T-helper 2 cell treated with Interferon-gamma antibody and Interleukin-4, amounts not matched to agents 5 μg/mL and 100 μg/mL, for 36 hours (primary cell): ENCODE measurements at places on chromosomes 1 and 21.
A peak's percentile ranks its signal among the peaks of the same experiment; 100 is the strongest.

DNA sequence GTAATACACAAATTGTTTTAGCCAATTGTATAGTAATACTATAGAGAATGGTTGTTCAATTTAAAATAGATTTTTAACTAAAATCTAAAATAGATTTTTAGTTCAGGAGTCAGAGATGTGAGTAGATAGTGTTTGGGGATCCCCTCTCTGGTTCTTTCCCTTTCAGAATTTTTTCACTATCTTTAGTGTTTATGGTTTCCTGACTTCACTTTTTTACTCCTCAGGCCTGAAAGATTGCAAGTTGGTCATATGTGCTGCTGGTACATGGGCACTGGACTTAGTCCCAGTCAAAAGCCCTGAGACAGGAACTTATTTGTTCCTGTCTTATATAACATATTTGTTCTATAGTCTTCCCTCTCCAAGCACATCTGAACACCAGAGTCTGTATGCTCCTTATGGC is 96.8 kb upstream of the ATP1B1 start:
- H3K27ac ChIP-seq, result no peak overlapping the region
- no peaks in the 10 kb centered on the region for H3K36me3 ChIP-seq
- no peak overlapping the region for H3K4me3 ChIP-seq
- H3K4me1 ChIP-seq, result no peaks in the 10 kb centered on the region

DNA sequence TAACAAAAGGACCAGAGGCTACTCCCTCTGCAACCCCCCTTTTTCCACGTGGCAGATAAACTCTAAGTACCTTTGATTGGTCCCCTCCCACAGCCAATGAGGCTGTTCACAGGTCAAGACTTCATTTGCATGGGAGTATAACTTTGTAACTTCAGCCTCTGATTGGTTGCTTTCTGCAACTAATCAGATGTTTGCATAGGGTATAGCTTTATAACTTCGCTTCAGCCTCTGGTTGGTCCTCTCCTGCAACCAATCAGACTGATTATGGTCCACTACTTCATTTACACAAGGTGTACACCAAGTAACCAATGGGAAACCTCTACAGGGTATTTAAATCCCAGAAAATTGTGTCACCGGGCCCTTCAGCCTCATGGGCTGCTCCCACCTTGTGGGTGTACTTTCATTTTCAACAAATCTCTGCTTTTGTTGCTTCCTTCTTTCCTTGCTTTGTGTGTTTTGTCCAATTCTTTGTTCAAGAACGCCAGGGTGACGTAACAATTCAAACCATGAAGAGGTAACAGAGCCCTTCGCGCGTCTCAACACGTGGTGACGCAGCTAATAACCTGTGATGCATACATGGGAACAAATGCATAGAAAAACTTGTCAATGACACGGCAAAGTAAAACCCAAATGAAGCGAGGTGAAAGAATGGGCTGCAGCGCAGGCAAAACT is 47.2 kb downstream of the VPS26C start:
- no peak for DNase-seq
- H3K27me3 ChIP-seq, result no peaks in the 10 kb centered on the region
- peak overlapping the region; percentile 94 for H3K27ac ChIP-seq
- peaks cover 39% of the 10 kb centered on the region for H3K36me3 ChIP-seq
- H3K4me1 ChIP-seq, result peaks cover 31% of the 10 kb centered on the region
- H3K4me3 ChIP-seq, result peak overlapping the region; percentile 83

DNA sequence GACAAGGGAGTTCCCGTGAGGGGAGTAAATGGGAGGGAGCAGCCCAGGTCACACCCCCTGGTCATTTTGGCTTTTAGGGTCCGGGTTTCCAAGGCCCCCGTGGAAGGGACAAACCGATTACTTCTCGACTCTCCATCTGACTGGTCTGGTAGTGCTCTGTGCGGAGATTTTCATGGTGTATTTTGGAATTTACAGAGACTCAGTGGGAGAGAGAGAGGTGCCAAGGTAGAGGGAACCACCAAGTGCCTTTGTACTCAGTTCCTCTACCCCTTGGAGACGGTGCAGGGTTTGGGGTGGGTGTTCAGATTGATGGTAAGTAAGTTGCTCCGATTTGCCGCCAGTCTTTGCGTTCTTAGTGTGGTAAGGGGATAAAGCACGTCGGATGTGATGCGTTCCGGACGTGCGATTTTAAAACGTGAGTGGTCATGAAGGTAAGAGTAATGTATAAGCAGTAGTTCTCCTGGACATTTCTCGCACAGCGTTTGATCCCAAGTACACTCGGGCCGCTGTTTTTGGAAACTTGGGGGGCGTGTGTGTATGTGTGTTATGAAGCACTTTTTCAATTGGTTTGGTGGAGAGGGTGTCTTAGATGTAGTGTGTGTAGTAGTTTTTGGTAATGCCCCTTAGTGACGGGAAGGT is 682 bp downstream of the SUCO start:
- peak overlapping the region; percentile 95 for H3K27ac ChIP-seq
- peak overlapping the region; percentile 95 for H3K4me3 ChIP-seq
- H3K36me3 ChIP-seq, result peaks cover 7% of the 10 kb centered on the region
- H3K4me1 ChIP-seq, result peaks cover 39% of the 10 kb centered on the region
- DNase-seq, result peak; percentile 33

- no peak overlapping the region for H3K4me3 ChIP-seq
- no peaks in the 10 kb centered on the region for H3K36me3 ChIP-seq
- H3K4me1 ChIP-seq, result peaks cover 1% of the 10 kb centered on the region
- H3K27me3 ChIP-seq, result peaks cover 75% of the 10 kb centered on the region
- no peak overlapping the region for H3K27ac ChIP-seq
Measured at GRCh38 chr1:28139025-28139712, 37.3 kb downstream of the PTAFR start.

GRCh38 chr21:34926803-34927467 is 122.2 kb downstream of the RUNX1 start:
- DNase-seq, result no peak
- H3K36me3 ChIP-seq, result peaks cover 60% of the 10 kb centered on the region
- H3K27me3 ChIP-seq, result no peaks in the 10 kb centered on the region
- H3K4me1 ChIP-seq, result peaks cover 62% of the 10 kb centered on the region
- H3K27ac ChIP-seq, result peak overlapping the region; percentile 22

DNA sequence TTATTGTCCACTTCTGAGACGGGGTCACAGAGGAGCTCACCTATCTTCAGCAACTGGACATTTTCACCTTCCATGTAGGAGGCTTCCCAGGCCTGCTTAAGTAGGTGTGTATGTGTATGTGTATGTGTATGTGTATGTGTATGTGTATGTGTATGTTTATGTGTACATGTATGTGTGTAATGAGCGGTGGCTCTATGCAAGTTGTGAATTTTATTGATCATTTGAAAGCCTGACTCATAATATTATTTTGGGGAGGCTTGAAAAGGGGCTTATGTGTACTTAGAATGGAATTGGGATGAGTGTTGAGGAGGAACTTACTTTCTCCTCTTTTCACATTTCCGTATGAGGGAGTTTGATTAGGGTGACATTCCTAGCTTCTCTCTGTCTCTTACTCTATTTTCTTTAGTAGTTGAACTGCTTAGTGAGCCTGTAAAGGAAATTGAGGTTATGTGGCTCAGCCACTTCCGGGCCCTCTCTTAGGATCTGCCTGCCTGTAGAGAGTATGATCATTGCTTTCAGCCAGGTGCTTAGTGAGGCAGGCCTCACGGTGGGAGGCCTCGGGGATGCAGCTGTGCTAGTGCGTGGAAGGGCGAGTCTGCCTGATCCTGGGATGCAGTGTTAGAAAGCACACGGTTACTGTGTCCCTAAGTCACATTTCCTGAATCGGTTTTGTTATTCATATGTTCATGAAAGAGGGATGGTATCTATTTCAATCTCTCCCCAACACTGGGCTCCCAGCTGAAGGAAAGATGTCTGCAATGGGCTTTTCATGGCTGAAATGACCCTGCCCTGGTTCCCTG is 61.0 kb downstream of the IER5 start:
- peaks cover 3% of the 10 kb centered on the region for H3K36me3 ChIP-seq
- peaks cover 48% of the 10 kb centered on the region for H3K4me1 ChIP-seq
- no peaks in the 10 kb centered on the region for H3K27me3 ChIP-seq
- H3K4me3 ChIP-seq, result peak overlapping the region; percentile 74
- H3K27ac ChIP-seq, result peak overlapping the region; percentile 89

DNA sequence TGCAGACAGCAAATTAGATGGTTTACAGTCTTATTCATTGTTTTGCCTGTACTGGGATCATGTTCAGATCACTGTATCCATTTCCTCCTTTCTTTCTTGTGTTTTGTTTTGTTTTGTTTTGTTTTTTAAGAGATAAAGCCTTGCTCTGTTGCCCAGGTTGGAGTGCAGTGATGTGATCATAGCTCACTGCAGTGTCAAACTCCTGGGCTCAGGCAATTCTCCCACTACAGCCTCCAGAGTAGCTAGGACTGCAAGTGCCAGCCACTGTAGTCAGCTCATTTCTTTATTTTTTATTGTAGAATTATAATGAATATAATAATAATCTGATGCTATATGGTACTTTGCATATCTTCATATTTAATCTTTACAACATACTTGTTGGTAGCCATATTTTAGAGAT is 403.7 kb upstream of the B3GALT2 start:
- no peak overlapping the region for H3K27ac ChIP-seq
- H3K36me3 ChIP-seq, result no peaks in the 10 kb centered on the region

DNA sequence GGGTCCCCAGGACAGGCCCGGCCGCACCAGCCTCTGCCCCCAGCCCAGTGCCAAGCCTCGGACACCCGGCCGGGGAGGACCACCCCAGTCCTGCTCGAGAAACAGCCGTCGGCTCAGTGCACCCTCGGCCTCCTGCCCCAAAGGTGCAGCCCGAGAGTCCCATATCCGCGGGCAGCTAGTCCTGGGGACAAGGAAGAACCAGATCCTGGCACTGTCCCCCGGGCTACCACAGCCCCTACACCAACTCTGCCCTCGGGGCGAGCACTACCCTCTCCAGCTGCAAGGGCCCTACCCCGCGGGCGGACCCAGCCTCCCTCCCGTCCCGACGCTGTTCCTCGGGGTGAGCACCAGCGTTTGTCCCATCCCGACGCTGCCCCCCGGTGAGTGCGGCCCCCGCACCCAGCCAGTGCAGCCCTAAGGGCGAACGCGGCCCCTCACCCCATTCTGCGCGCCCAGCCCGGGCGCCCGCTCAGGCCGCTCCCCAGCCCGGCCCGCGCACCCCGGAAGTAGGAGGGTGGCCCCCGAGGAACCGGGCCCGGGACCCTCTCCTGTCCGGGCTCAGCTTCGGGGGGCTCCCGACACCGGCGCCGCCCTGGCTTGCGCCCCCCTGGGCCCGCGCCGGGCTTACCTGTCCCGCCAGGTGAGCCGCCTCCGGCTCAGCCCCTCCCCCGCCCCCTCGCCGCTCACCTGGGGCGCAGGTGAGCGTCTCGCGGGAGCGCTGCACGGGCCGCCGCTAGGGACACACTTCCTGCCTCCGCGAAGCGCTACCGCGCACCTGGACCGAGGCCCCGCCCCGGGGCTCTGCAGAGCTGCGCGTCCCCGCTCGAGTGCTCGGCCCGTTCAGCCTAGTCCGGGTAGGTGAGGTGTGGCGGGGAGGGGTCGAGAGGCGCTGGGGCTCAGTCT is at the start of gene KDF1:
TSS of gene KDF1 (minus strand) at position 747 of the 903 bp plus-strand sequence. CDS start 8,088 bp downstream, outside the sequence.
- H3K27ac ChIP-seq, result no peak within 1 kb of the TSS
- H3K27me3 ChIP-seq, result peaks cover 63% of the 10 kb centered on the region
- peaks cover 4% of the 10 kb centered on the region for H3K4me1 ChIP-seq
- DNase-seq, result peak; percentile 5
- H3K36me3 ChIP-seq, result no peaks in the 10 kb centered on the region

DNA sequence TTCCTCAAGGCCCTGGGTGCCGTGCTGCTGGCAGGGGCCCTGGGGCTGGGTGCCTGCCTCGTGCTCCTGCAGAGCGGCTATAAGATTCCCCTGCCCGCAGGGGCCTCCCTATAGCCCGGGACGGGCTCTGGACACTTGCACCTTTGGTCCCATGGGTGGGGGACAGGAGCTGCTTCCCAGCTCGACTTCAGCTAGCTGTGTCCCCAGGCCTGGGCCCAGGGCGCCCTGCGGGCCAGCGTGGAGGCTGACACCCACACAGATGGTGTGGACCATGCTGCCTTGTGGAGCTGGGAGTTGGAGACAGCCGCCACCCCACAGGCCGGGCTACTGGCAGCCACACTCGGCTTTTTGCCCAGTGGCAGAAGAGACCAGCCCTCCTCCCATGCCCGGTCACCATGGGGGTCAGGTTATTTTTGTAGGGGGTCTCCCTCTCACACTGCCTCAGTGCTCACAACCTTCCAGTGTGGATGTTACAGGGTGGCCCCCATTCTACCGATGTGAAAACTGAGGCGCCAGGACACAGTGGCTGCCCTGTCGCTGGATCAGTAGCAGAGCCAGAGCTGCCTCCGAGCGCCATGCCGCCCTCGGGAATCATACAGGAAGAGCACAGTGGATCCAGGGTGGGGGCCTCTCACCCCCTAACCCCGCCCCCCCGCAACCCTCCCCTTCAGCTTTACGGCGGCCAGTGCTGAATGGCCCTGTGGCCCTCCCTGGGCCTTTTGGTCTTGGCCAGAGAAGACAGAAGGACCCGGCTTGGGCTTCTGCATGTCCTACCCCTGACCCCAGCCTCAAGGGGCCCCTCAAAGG is 57.8 kb downstream of the DISP3 start:
- H3K27ac ChIP-seq, result no peak overlapping the region
- no peaks in the 10 kb centered on the region for H3K27me3 ChIP-seq
- H3K4me1 ChIP-seq, result no peaks in the 10 kb centered on the region
- no peak for DNase-seq
- H3K4me3 ChIP-seq, result no peak overlapping the region
- no peaks in the 10 kb centered on the region for H3K36me3 ChIP-seq

GRCh38 chr1:206503591-206504362 is 3.6 kb upstream of the RASSF5 start:
- H3K27ac ChIP-seq, result no peak overlapping the region
- DNase-seq, result peak; percentile 71
- peaks cover 26% of the 10 kb centered on the region for H3K4me1 ChIP-seq

DNA sequence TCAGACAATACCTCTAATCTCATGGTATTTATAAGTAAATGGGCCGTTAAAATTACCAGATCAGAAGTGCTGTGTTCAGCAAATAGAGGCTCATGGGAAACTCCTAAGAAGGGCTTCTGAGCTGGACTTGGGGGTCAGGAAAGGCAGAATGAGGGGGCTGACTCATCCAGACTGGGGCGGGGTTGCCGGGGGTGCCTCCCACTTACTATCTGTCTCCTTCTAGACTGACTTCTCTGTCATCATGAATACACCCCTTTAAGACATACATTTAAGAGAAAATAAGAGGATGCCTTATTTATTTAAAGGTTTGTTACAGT is 96.0 kb upstream of the ERRFI1 start:
- DNase-seq, result no peak
- H3K27ac ChIP-seq, result no peak overlapping the region
- peaks cover 13% of the 10 kb centered on the region for H3K4me1 ChIP-seq
- peaks cover 3% of the 10 kb centered on the region for H3K36me3 ChIP-seq
- H3K27me3 ChIP-seq, result no peaks in the 10 kb centered on the region
